Esophagus mucosa (tissue), 1 donor: ENCODE measurements at places on chromosomes 13 and 19. TPM values are rescaled to one million over a fixed set of nuclear protein-coding genes. Genes with fewer than 3 reads are reported as not detected.

- ATAC-seq: no peak
Observed at GRCh38 chr13:99601535-99601934, 100.3 kb downstream of the TM9SF2 start.

DNA sequence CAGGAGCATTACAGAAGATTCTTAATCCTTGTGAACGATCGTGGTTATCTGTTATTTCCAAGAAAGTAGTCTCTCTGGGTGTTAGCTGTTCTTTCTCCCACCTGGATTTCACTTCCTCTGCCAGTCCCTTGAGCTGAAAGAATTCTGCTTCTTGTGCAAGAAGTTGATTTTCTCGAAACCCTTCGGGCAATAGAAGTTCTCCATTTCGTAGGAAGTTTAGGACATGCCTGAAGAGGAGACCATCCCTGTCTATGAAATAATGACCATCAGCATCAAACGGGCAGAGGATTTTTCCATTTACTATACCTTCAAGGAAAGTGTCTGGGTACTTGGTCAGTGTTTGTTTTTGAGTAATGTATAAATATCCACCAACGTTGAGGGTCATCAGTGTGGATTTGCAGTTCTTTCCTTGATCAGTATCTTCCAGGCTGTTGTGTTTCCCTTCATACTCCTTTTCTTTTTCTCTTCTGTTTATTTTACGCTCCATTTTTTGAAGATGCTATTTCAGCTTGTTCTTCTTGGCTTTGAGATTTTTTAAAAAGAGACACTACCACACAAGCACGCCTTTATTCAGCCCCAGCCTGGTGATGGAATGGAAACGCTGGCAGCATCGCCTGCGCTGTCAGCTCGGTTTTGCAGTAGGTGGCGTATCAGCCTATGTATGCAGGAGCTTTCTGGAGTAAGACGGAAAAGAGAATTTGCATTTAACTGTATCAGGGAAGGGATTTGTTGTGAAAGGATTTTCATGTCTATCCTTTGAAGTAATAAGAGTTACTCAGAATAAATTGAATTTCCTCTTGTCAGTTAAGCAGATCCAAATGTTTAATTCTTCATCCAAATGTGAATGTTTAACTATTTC, 6.5 kb downstream of the KCTD4 start:
- no peak for ATAC-seq

GRCh38 chr13:27472941-27473340, 22.6 kb upstream of the MTIF3 start:
- ATAC-seq: no peak

DNA sequence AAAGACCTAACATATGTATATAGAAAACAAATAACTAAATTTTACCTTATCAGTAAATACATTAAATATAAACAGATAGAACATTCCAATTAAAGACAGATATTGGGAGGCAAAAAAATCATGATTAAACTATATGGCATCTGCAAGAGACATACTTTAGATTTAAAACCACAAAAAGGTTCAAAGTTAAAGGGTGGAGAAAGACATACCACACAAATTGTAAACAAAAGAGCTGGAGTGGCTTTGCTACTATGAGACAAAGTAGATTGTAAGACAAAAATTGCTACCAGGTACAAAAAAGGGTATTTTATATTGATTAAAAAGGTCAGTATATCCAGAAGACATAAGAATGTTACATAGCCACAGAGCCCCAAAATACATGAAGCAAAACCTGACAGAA, 200.2 kb downstream of the KCNRG start:
- ATAC-seq: no peak

- ATAC-seq: no peak
Observed at GRCh38 chr13:112966776-112967175, 2.2 kb upstream of the MCF2L start.

GRCh38 chr13:111177081-111177711, 62.1 kb downstream of the ARHGEF7 start:
- peak; percentile 70 for ATAC-seq

DNA sequence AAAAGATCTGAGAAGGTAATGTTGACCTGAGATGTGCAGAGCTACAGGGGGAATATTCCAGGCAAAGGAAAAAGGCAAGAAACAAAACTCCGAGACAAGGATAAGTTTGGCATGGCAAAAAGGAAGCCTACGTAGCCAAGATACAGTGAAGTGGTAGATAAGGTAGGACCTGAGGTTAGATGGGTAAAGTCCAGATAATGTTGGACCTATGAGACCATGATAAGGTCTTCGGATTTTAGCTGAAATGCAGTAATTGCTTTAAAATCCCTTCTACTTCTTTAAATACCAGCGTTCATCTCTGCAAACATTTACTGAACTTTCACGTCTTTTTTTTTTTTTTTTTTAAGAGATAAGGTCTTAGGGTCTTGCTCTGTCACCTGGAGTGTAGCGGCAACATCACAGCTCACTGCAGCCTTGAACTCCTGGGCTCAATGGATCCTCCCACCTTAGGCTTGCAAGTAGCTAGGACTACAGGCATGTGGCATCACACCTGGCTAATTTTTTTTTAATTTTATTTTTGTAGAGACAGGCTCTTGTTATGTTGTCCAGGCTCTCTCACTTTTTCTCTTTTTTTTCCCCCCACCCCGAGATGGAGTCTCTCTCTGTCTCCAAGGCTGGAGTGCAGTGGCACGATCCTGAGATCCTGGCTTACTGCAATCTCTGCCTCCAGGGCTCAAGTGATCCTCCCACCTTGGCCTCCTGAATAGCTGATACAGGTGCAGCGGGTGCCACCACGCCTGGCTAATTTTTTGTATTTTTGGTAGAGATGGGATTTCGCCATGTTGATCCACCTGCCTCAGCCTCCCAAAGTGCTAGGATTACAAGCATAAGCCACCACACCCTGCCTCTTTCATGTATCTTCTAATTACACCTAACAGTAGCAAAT, 4.2 kb upstream of the WBP4 start:
- ATAC-seq: no peak

DNA sequence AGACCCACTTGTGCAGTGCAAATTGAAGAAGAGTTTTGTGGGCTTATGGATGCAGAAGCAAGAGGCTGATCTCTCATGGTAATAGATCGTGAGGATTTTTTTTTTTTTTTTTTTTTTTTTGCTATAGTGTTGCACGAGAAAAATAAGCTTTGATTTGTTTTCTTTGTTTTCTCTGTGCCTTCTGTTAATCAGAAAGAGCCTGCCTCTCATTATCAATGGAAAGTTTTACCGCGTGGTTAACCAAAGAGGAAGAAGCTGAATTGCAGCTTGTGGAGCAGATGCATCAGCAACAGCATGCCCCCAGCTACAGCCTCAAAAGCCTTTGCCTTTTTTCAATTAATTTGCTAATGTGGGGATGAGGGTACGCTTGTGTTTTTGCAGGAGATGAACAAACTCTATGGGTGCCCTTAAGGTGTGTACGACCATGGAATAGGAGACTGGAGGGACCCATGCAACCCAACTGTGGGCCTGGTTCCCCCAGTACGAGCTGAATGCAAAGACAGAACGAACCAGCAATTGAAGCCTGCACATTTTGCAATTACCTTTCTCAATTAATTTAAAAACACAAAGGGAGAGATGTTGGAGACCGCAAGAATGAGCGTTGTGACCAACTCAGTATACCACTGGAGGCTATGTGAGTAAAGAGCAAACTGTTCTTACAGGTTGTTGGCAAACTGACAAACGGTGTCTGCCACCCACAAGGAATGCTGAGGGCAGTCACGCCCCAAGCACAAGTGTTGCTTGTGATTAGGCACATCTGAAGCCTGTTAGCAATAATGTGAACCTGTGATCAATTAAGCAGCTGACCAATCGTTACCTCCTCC, 58.6 kb upstream of the SPRY2 start:
- peak; percentile 29 for ATAC-seq

DNA sequence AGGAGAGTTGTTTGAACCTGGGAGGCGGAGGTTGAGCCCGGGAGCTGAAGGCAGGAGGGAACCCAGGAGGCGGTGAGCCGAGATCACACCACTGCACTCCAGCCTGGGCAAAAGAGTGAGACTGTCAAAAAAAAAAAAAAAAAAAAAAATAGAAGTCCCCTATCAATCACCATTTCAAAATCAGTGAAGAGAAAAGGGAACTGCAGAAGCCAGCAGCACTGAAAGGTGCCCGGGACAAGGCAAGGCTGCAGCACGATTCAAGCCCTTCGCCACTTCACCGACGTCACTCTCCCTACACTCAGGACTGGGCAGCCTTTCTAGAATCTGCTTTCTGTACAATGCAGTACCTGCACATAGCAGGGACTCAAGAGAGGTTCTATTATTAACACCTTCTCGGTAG, 21.9 kb upstream of the USP12 start:
- no peak for ATAC-seq

GRCh38 chr19:10339380-10339960, at the start of gene ICAM3:
Gene ICAM3 (minus strand): TSS chr19:10339624. CDS start chr19:10339614, 10 bp downstream.
- peak; percentile 15 for ATAC-seq

- no peak for ATAC-seq
Observed at GRCh38 chr13:77333594-77333993, 6.7 kb upstream of the MYCBP2 start.

DNA sequence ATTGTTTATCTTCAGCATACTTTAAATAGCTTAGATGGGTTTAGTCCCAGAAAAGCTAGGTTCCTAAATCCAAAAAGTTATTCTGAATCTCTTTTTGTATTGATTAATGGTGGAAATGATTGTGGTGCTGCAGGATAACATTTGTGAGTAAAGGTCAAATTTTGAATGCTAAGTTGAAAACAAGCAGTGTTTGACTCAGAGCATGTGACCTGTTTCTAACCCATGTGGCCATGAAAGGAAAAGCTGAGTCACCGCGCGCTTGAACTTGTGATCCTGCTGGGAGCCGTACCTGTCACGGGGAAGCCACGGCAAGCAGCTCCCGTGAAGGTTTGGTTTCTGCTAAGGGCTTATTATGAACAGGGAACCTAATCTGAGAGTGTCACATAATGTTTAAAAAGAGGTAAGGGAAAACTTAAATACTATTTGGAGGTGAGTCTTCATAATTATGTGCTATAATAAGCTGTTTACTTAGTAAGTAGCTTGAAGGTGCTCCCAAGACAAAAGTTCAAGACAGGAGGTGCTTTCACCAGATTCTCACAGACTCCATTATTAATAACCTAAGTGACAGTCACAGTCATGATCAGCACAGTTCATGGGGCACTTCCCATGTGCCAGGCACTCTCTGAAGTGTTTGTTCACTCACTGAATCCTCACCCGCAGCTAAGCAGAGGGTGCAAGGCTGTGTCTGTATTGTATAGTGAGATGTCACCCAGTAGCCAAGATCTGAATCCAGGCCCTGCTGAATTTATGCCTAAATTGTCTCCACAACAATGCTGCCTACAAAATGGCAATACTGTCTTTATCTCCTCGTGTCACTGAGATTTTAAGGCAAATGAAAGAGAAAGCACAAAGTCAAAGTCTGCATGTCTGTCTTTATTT, 286.5 kb downstream of the MYO16 start:
- peak; percentile 91 for ATAC-seq

- no peak for ATAC-seq
Observed at GRCh38 chr19:10419646-10420443, 493 bp upstream of the PDE4A start.

DNA sequence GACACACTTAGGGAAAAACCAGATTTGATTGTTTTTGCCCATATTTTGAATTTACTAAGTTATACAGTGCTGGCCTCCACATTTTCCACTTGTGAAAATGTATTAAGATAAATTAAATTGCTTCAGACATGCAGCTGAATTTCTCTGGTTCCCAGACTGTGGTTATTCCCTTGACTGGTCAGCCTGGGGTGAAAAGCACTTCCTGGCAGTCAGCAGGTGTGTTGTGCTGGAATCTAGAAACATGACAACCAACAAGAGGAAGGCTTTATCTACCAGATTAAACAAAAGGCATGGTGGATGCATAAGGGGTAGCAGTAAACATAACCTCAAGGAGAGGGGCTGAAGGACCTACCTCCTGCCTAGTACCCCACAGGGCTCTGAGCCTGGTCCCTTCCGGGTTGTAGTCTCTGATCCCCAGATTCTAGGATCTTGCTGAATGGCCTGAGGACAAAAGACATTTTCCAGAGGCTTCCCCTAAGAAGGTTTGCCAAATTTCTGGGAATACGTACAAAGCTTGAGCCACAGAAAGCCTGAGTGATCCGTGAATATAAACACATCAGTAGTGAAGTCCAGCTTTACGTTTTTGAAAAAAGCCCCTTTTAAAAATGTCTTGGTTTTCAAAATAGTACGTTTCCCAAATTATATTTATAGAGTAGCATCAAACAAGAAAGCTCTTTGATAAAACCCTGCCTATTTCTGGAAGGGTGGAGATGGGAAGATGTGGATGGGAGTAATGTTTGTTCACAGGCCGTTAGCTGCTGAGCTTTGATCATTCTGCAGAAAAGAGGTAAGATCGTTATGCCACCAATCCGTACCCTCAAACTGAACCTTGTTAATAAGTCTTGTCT, 133.4 kb downstream of the LACC1 start:
- ATAC-seq: no peak

- ATAC-seq: no peak
Observed at GRCh38 chr19:11460207-11460606, 20.6 kb downstream of the ELAVL3 start.

- peak; percentile 61 for ATAC-seq
Observed at GRCh38 chr13:71867131-71867814, at the start of gene DACH1. Gene DACH1 (minus strand): TSS chr13:71867204.

DNA sequence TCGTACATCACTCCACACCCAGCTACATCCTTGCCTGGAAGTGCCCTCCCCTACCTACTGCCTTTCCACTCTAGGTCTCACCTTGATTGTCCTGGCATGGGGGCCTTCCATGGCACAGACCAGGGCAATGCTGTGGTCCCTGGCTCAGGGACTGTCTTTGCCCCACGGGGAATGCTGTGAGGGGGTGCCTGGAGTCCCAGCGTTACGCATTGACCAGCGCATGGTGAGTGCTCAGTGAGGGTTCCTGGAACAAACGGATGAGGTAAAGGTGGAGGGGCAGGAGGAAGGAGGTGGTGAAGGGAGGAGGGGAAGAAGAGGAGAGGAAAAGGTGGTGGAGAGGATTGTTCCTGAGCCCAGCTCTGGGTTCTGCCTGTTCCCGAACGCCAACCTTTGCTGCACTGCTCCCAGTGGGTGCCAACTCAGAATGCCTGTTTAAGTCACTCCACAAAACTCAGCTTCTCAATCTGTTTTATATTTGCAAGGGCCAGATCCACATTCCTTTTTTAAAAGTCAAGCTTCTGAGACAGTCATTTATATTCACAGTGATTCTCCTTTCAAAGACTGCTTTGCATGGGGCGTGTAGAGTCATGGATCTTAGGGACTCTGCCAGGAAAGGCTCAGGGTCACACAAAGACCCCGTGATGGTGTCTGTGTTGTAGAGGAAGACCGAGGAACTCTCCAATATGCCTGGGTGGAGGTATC, 40.8 kb downstream of the CHST8 start:
- ATAC-seq: no peak

DNA sequence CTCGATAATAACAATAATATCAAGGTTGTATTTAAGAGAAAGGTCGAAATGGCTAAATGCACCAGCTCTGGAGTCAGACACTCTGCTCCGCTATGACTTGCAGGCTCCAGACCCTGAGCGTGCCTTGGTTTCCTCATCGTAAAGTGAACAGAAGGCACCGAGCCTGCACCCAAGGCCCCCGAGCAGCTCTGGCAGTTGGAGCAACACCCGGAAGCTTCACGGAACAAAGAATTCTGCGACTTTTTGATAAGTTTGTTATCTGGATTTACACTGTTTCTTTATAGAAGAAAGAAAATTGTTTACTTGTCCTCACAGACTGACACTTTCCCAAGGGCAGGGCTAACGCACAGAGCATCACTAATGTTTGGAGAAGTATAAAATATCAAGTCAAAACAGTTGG, 4.4 kb downstream of the GRTP1 start:
- ATAC-seq: no peak

MEX3D gene
- total RNA-seq: 17.8 TPM

ICAM5 gene
- total RNA-seq: 1.3 TPM

AMER2 gene
- total RNA-seq: not detected

CNN1 gene
- 8.3 TPM for total RNA-seq

AMH gene
- 0.56 TPM for total RNA-seq

OLFM2 gene
- 5.1 TPM for total RNA-seq

NLRP8 gene
- total RNA-seq: not detected

ZNF93 gene
- total RNA-seq: 2.6 TPM
